ENCODE measurements at places on chromosomes 1 and 21.

- DNase-seq, result no peak
These were observed 52.4 kb downstream of the SLC45A1 start for GRCh38 chr1:8370046-8370881.

- DNase-seq, result no peak
These were observed 15.9 kb downstream of the LZIC start for GRCh38 chr1:9927259-9927658.

GRCh38 chr1:8082945-8083344 is 56.8 kb upstream of the ERRFI1 start:
- DNase-seq, result no peak

DNA sequence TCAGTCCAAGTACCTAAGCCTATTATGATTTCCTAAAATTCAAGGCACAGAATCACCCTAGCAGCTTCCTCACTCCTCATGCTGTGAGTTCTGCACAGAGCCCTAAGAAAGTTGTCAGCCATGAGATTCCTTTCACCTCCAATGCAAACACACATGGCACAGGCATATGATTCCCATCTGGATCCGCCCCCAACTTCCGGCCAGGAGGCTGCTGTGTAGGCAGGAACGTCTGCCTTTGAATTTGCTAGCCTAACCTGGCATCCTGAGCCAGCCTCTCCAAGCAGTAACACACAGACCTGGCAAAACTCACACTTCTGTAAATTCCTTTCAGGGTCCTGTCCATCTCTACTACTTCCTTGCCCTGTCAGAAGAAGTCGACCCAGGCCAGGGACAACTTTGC is 521.1 kb upstream of the BEND5 start:
- DNase-seq, result no peak

GRCh38 chr1:157241185-157241538 is 103.0 kb upstream of the ETV3 start:
- DNase-seq, result no peak

DNA sequence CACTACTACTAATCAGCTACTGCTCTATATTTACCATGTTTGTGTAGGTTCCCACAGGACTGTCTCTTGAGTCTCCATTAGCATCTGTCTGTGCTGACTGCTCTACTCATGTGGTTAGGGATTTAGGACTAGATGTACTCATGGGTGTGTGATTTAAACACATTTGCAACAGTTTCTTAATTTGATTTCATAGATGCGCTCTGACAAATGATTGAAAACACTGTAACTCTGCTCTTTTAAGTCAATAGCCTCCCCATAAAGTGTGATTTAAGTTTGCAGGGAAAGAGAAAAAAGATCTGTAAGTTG is 809.3 kb downstream of the NCAM2 start:
- no peak for DNase-seq

DNA sequence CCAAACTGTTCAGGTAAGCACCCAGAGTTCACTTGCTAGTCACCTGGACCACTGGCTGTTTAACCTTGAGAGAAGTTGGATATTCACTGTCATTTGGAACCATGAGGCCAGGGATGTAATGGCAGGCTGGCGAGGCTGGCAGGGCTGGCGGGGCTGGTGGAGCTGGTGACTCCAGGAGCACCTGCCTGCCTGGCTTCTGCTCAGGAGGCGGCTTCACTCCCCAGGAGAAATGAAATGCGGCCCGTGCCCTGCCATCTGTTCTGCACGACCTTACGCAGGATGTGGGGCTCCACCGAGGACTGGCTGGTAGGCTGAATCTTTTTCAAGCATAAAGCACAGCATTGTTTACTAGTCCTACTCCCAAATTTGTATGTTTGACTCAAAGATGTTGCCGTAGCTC is 22.7 kb upstream of the MX1 start:
- no peak for DNase-seq

GRCh38 chr1:208653426-208653825 is 409.2 kb upstream of the PLXNA2 start:
- no peak for DNase-seq

GRCh38 chr1:156217871-156218270 is 5.1 kb downstream of the PMF1 start:
- DNase-seq, result peak; percentile 93

- DNase-seq, result no peak
These were observed at the start of gene LEFTY2 for GRCh38 chr1:225941187-225941941. LEFTY2 (minus strand) TSS chr1:225941220; CDS start chr1:225941140, 80 bp downstream.

- no peak for DNase-seq
These were observed 1.5 kb upstream of the ETS2 start for GRCh38 chr21:38804030-38804788.

DNA sequence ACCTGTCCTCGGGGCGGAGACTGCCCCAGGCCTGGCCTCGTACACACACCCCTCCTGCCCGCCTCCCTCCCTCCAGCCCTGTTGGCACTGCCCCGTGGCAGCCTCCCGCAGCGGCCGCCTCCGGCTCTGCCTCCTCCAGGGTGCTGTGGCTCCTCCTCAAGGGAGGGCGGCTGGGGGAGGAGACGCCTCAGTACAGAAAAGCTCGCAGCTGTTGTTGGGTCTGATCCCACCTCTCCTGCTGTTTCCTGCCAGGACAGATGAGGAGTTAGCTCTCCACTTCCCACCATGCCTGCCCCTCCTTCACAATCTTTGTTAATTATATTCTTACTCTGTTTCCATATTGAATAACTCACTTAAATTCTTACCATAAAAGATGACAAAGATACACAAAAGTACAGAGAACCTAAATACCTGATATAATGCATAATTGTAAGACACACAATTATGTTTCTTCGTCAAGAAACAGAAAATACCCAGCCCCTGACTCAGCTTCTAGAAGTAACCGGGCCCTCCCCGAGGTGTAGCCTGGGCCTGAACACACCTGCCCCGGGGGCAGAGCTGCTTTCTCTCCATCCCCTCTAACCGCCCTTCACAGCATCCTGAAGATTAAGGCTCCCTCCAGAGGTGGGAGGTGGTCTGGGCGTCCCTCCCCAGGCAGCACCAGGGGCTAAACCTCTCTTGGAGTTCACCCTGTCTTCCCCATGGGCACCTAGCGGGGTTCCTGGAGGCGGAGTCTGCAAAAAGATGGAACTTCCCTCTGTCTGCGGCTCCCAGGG is 30.6 kb upstream of the COL6A1 start:
- DNase-seq, result no peak

GRCh38 chr1:15558516-15558915 is 26.3 kb downstream of the AGMAT start:
- no peak for DNase-seq

GRCh38 chr21:21907271-21907670 is 909.1 kb downstream of the NCAM2 start:
- DNase-seq, result no peak

DNA sequence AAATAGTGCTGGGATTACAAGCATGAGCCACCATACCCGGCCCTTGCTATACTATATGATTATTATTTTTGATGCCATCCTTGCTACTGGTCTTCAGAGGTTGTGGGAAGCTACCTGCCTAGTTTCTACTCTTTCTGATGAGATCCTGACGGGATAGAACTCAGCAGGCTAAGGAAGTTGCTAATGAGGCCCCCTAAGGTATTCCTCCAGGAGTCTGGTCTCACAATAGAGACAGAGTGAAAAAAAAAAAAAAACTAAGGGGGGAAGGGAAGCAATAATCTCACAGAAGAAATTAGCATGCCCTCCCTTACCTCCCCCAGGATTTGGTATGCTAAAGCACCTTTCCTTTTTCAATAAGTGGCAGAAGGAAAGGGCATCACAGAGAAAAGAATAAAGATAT is 17.6 kb downstream of the INTS3 start:
- no peak for DNase-seq

- DNase-seq, result peak; percentile 82
These were observed 85.6 kb downstream of the STUM start for GRCh38 chr1:226634166-226634588.

DNA sequence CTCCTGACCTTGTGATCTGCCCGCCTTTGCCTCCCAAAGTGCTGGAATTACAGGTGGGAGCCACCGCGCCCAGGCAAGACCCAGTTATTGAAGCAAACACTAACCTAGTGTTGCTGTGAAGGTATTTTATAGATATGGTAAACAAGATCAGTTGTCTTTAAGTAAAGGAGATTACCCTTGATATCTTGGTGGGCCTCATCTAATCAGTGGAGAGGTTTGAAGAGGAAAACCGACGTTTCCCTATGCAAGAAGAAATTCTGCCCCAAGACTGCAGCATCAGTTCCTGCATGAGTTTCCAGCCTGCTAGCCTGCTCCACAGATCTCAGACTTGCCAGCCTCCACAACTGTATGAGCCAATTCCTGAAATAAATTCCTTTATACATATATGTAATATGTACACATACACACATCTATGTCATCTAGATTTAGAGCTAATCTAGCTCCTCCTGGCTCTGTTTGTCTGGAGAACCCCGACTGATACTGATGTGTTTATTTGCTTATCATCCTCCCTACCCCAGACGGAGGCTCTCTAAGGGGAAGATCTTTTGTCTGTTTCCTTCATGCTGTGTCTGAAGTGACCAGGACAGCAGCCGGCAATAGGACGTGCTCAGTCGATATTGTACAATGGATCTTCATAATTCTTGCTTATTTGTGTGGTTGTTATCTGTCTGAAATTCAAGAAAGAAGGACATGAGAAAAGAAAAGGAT is 90.9 kb downstream of the IER5 start:
- no peak for DNase-seq

DNA sequence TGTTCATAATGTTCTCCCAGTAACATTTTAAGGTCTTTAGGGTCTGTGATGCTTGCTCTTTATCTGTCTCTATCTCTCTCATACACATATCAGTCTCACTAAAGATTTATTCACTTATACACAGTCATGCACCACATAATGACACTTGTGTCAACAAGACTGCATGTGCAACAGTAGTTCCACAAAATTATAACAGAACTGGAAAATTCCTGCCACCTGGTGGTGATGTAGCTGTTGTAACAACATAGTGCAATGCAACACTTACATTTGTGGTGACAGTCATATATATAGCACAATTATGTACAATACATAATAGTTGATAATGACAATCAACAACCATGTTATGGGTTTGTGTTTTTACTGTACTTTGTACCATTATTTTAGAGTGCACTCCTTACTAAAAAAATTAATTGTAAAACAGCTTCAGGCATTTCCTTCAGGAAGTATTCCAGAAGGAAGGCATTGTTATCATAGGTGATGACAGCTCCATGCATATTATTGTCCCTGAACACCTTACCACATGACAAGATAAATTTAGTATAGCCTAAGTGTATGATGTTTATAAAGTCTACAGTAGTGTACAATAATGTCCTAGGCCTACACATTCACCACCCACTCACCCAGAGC is 8.1 kb downstream of the TDRD5 start:
- DNase-seq, result peak; percentile 6

- DNase-seq, result no peak
These were observed 36.5 kb downstream of the TNFRSF8 start for GRCh38 chr1:12099610-12100009.

DNA sequence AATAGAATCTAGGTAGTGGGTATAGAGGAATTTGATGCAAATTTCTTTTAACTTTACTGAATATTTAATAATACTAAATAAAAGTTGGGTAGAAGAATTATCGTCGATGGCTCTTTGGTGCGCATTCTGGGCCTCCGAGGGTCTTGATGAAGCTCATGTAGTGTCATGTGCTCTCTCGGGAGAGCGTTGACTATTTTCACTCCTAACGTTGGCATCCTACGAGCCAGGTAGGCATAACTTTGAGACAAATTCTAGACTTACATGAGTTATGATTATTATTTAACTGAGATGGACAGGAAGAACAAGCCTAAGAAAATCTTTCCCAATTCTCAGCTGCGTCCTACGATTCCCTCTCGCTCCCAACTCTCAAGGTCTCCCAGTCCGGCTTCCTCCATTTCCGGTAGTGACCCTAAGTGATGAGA is 550 bp upstream of the PCAT6 start:
- no peak for DNase-seq

GRCh38 chr1:195574511-195574910 is 1033.7 kb downstream of the KCNT2 start:
- no peak for DNase-seq

DNA sequence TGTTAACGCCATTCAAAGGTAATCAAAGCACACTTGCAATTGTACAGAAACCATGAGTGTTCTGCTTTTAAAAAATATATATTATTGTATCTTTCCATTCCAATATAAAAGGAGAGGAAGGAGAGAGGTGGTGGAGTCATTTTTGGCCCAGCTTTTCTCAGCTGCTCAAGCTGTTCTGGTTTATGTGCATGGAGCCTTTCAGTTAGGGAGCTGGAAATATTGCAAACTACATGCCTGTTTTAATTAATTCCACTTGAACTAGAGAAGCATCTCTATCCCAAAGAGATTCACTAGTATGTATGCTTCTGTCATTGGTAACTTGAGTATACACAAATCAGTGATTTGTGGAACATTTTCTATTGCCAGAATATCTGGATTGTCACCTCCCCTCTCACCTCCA is 28.5 kb upstream of the C1orf105 start:
- no peak for DNase-seq

DNA sequence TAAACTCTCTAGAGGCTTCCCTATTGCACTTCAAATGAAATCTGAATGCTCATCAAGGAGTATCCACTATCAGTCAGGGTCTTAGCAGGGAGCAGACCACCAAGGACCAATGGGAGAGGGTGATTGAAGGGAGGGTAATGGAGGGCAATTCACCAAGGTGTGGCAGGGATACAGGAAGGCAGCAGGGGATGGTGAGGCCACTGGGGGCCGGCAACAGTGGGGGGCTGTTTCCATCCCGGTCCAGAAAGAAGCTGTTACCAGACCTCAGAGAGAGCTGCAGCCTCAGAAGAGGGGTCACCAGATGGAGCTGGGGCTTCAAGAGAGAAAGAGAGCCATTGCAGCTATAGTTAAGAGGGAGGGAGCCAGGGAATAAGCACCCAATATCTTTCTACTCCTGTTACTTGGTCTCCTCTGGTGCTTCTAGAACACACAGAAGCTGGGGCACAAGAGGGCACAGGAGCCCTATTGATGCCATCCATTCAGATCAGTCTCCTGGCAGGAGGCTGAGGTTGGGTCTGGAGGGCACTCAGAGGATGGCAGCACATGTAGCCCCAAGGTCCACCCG is 417.6 kb downstream of the PTPRU start:
- no peak for DNase-seq

GRCh38 chr1:4944072-4944471 is 289.7 kb downstream of the AJAP1 start:
- no peak for DNase-seq

DNA sequence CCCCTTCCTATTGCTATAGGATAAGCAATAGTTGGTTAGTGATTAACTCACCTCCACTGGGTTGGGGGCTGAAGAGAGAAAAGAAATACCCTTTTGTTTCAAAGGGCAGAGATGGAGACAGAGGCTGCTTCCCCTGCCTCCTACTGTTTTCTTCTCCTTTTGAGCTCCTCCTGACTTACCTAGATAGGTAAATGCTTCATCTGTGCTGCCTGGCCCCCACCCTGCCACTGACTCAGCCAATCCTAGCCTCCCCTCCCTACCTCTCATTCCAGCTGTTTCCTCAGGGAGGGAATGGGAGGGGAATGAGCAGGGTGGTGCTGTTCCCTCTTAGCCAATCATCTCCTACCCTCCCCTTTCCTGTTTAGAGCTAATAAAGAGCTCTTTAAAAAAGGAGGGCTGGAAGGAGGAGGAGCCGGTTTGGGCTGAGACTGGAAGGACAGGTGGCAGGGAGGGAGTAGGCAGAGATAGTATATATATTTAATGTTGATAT is at the start of gene C1orf116:
TSS of gene C1orf116 (minus strand) at position 229 of the 490 bp plus-strand sequence. CDS start 5,158 bp downstream, outside the sequence.
- no peak for DNase-seq

GRCh38 chr1:24830680-24831272 is 85.5 kb downstream of the CLIC4 start:
- DNase-seq, result no peak

All from T-helper 1 cell (primary cell).